Left renal pelvis (tissue), 4 donors: ENCODE measurements at places on chromosomes 12 and 14.

DNA sequence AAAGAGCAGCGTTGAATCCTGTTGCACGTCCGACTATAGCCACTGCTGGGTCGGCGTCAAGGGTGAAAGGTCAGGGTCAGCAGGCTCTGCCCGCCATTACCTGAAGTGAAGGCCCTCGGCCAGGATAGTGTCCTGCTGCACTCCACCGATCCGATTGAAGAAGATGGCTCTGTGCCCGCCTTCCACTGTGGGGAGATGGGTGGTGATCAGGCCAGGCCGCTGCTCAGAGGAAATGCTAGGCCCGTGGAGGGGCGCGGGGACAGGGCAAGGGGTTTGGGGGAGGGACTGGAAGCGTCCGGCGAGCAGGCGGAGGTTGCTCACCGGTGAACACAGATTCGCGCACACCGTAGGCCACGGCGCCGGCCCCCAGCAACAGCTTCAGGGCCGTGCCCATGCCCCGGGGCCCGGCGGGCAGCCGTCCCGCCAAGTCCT, 352 bp downstream of the PHB2 start:
- DNase-seq: no peak

GRCh38 chr12:105226219-105226618, 9.8 kb downstream of the APPL2 start:
- DNase-seq: no peak

DNA sequence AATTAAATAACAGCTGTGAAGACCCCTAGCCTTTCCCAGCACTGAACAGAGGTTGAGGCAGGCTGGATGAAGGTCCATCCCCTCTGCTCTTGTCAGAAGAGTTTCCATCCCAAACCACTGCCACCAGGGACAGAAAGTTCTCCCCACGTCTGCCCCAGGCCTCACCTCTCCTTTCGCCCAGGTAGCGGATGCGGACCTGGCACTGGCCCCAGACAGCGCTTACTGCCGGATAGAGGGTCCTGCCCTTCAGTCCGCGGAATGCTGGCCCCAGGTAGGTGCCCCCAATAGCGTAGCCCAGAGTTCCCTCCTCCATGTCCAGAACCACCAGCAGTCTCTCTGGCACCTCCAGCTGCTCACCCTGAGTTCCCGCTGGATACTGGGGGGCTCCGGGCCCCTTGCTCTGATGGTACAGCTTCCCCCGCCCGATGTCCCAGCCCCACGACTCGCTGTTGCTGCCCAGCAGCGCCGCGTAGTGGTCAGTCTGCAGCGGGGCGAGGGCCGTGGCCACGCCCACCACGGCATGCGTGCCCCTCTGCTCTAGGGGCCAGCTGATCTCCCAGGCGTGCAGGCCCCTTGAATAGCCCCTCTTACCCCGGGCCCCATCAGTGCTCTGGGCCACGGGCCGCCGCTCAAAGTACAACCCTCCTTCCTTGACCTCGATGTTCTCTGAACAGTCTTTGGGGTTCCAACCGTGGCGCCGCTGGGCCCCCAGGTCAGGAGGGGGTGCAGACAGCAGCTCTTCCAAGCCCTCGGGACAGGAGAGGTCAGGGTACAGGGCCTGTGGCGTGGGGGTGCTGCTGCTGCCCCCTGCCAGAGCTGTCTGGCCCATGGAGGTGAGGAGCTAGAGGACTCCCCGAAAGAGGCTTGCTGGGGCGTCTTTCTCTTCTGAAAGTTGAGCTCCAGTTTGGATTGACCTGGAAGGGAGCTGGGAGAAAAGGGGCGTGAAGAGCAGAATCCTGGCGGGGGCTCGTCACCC, 742 bp downstream of the SPSB2 start:
- DNase-seq: no peak

DNA sequence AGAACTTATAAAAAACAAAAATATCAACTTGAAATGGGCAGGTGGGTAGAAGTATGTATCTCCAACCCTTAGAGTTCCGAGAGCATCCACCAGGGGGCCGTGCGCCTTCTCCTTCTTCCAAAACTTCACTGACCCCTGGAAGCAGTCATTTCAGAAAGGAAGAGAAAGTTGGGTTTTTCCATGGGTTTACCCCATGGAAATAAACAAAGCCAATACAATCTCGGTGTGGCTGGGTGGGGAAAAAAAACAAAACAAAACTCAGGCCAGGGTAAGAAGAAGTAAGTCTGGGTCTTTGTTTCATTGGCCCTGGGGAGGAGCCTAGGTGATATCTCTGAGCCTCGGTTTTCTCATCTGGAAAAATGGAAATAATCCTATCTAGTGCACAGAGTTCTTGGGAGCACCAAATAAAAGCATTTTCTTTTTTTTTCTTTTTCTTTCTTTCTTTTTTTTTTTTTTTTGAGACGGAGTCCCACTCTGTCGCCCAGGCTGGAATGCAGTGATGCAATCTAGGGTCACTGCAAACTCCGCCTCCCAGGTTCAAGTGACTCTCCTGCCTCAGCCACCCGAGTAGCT, 33.6 kb upstream of the HNF1A start:
- no peak for DNase-seq

DNA sequence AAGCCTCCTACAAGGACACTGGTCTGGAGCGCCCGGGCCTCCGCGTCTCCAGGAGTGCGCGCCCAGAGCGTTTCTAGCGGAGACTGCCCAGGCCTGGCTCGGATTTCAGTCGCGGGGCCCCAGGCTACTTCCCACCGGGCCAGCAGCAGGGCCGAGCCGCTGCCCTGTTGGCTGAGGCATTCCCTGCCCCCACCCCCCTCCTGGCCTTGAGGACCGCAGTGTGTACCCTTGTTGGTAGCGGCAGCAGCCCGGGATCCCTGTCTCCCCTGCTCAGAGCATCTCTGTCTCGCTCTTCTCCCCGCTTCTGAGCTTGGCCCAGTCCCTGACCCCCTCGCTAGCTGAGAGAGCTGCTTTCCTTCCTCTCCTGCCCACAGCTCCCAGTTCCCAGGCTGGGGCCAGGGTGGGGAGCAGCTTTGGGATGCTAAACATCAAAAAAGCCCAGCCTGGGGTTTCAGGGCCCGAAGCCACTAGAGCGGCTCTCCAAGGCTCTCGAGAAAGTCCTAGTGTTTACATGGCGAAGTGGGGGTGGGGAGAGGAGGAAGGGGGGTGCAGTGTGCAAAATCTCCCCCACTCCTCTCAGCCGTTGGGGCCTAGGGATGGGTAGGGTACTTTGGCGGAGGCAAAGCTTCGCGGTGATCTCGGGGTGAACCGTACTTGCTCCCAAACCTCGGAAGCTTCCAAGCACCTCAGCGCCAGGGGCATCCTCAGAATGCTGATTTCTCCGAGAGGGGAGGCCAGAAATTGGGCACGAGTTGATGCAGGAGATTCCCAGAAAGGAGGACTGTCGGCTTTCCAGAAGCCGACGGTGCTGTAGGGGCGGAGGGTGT, 6.4 kb downstream of the NKX2-1 start:
- DNase-seq: no peak
